Umbilical cord (tissue), 2 donors: ENCODE measurements at places on chromosomes 2 and 18.

DNA sequence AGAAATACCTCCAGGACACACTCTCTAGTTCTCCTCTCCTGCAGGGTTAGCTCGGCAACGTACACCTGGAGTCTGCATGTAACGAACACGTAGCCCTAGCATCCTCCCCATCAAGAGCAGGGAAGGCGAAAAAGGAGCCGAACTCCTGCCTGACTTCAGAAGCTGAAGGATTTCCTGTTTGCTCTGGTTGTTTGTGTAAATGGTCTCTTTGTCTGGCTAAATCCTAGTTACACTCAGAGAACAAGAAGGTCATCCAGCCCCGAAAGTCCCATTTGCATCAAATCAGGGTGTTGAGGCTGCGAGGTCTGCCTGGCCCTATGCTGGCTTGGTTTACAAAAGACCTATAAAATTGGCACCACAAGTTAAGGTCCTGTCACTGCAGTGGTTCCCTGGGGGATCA is 66.4 kb upstream of the POMC start:
- DNase-seq, result no peak

DNA sequence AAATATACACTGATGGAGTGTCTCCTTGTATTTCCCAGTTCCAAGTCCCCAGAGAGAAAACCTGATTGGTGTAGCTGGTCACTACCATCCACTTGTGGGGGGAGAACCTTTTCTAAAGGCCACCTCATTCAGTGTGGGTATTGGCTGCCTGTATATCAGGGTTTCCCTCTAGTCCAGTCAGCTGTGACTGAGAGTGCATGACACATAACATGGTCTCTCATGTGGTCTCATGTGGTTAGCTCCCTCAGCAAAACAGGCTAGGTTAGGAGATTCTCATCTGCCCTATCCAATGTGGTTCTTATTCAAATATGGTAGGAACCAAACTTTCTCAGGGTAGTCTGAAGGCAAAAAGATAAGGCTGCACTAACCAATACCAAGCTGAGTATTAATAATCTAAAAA is 4.1 kb upstream of the GORASP2 start:
- no peak for DNase-seq

- no peak for DNase-seq
Measured at GRCh38 chr18:44149706-44150105, 531.0 kb upstream of the SETBP1 start.

DNA sequence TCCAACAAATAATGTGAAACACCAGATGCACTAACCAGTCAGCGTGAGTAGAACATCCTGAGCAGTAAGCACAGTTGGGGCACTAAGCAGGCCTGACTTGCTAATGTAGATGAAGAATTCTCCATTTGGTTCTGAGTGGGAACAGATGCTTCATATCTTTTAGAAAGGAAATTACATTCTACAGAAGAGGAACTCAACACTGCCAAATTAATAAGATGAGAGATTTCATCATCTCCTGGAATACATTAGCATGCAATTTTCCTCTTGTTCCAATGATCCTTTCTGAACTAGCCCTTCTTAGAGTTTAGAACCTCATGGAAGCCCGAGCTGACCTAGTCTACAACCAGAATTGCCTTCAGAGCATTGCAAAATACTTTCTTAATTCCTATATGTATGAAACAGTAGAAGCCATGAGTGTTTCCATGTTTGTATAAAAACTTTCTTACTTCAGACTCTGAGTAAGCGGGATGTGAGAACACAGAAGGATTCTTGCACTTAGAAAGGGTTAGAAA is 34.8 kb downstream of the COL5A2 start:
- no peak for DNase-seq

GRCh38 chr2:120037995-120038541 is 25.2 kb downstream of the EPB41L5 start:
- DNase-seq, result no peak

DNA sequence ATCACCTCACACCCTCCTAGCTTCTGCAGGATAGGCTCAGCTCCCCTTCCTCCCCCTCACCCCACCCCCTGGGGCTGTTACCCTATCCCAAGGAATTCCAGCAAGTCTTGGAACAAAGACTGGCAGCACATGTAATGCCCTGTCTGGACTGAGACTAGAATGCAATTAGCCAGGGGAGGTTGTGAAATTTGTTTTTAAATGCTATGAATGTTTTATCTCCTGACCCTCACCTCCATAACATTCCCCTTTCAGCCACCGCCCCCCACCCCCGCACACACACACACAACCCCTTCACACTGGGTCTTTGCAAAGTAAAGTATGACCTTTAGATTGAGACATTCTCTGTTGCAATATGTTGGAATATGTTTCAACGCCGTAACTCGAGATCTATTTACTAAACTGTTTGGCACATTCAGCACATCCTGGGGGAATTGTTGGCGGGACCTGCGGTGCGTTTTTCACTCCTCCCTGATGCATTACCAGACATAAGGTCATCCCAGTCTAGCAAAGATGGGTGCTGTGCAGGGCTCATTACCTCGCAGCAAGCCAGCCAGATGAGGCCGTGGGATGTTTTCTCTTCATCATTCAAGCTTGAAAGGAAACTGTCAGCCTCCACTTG is 290.7 kb upstream of the SLC14A2 start:
- DNase-seq, result no peak

DNA sequence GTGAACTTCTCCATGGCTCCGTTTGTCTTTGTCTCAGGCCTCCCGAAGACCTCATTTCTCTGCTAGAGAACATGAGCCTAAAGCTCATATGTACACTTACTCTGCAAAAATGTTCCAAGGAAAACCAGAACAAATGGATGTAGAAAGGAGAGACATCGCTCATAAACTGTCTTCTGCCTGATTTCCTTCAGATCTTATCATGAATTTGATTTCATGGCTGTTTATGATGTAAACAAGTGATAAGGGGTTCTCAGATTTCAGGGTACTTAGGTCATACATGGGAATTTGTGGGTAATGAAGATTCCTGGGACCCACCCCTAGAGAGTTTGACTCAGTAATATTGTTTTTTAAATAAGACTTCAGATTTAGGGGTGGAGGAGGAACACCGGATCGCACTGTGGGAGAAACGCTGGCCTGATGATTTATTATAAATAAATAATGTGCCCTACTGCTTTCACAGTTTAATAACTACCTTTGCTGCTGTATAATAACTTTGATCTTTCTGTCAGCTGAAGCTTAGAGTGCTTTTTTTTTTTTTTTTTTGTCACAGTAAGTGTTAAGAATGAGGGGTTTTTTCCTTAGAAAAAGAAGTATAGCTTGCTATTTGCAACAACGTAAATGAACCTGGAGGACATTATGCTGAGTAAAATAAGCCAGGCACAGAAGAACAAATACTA is 14.9 kb downstream of the AOX1 start:
- no peak for DNase-seq

DNA sequence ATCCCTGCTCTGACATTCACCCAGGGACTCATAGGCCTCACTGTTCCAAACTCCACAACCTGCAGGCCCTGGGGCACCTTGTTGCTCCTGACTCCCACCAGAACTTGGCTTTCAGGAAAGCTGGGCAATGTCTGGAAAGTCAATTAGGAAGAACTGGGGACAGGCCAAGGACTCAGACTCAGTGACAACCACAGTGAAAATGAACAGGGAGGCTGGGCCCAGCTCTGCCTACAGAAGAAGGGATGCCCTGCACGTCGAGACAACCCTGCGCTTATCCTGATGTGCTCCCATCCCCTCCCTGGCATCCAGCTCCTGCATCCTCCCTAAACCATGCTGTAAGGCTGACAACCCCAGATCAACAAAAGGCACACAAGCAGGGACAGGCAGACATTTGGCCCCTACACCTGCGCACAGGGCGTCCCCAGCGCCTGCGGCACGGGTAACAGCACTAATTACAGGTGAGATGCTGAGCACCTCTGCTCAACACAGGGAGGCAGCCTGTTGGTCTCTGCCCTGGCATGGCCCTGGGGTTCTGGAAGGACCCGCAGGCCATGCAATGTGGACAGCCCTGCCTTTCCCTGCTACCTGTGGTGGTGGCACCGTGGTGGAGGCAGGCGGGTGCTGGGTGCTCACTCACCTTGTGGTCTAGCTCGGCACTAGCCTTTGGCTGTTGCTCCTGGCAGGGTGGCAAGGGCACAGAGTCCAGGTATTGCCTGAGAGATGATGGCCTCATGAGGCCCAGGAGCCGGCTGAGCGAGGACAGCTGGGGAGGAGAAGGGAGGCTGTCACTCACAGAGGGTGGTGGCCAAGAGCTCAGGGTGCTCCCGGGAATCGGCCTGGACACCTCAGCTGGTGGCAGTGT is 23.6 kb upstream of the SEMA4C start:
- DNase-seq, result no peak

- no peak for DNase-seq
Measured at GRCh38 chr2:15614545-15615300, 23.1 kb downstream of the DDX1 start.

DNA sequence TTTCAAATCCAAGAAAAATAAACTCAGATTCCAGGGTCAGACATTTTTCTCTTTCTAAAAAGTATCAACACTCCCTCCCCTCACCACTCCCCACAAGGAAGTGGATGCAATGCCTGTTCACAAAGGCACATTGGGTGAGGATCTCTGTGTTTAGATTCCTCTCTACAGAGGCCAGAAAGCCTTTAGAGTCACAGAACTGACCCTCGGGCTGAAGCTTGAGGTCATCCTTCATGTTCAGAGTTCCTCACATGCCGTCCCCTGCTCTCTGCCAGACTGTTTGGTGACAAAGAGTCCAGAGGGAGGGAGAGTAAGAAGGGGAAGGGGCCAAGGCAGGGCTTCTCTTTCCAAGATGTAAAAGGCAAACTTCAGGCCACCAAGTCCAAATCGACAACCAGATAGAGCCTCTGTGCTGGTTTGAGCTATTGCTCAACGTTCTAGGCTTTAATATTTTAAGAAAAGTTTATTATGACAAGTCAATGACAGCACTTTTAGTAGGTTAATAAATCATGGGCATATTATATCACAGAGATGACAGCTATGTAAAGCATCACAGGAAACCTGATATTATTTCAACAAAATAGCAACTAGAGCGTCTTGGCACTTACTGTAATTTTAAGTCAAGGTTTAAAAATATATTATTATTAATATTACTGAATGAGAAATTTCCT is 269.4 kb downstream of the ETAA1 start:
- DNase-seq, result peak; percentile 14

GRCh38 chr2:101426822-101427221 is 39.5 kb upstream of the CREG2 start:
- no peak for DNase-seq

GRCh38 chr2:144513388-144514101 is 6.4 kb downstream of the ZEB2 start:
- DNase-seq, result peak; percentile 72

GRCh38 chr2:75634945-75635344 is 11.6 kb upstream of the MRPL19 start:
- no peak for DNase-seq
